ENCODE measurements at places on chromosomes 6 and 20. TPM values are rescaled to one million over a fixed set of nuclear protein-coding genes. Genes with fewer than 3 reads are reported as not detected.

The FOXF2 gene
- polyA plus RNA-seq = not detected

The CCM2L gene
- polyA plus RNA-seq = not detected

The SIRPD gene
- not detected for polyA plus RNA-seq

The PCSK2 gene
- not detected for polyA plus RNA-seq

The RHAG gene
- polyA plus RNA-seq = not detected

The DHX35 gene
- 5.9 TPM for polyA plus RNA-seq

The HRH3 gene
- not detected for polyA plus RNA-seq

The CFAP61 gene
- not detected for polyA plus RNA-seq

The TMEM14C gene
- 83.5 TPM for polyA plus RNA-seq

The BPIFB2 gene
- polyA plus RNA-seq = not detected

The PPP2R5D gene
- 17.5 TPM for polyA plus RNA-seq

The CLIC1 gene
- polyA plus RNA-seq = 861 TPM

Data from IgD-negative memory B cell (primary cell).